ENCODE measurements at places on chromosomes 6 and 20.

DNA sequence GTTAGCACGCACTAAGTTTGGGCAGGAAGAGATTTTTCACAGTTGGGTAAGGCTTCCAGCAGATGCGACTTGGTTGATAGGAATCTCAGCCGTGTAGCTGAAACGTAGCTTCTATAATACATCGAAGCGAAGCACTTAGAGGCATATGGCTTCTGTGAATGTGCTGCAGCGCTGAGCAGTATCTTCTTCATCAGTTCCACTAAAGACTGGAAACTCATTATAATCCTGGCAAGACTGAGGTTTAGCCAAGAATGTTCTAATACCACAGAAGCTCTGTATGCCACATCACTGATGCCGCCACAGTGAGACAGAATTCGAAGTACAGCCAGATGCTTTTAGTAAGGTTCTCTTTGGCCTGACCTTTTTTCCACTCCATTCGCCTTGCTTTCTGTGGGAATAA is 680.2 kb upstream of the AGPAT4 start:
- DNase-seq: no peak

DNA sequence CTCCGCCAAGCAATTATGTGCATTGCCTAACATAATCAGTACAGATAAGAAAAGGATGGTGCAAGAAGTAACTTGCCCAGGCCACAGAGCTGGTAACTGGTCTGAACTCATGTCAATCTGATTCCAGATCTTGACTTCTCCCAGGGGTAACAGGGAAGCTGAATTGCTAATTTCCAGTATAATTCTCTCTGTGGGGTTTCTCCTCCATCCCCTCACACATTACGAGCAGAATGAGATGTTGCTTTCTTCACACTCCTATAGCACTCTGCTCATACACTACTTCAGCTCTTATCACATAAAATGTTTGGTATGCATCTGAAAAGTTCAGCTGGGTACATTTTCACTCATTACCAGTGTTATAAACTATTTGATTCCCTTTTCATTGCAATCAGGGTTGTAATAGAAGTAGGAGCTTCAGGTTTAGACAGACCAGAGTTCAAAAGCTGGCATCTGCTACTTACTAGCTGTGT is 24.0 kb upstream of the LRRC1 start:
- DNase-seq: no peak

GRCh38 chr6:134106702-134107101 is 54.3 kb upstream of the SLC2A12 start:
- no peak for DNase-seq

DNA sequence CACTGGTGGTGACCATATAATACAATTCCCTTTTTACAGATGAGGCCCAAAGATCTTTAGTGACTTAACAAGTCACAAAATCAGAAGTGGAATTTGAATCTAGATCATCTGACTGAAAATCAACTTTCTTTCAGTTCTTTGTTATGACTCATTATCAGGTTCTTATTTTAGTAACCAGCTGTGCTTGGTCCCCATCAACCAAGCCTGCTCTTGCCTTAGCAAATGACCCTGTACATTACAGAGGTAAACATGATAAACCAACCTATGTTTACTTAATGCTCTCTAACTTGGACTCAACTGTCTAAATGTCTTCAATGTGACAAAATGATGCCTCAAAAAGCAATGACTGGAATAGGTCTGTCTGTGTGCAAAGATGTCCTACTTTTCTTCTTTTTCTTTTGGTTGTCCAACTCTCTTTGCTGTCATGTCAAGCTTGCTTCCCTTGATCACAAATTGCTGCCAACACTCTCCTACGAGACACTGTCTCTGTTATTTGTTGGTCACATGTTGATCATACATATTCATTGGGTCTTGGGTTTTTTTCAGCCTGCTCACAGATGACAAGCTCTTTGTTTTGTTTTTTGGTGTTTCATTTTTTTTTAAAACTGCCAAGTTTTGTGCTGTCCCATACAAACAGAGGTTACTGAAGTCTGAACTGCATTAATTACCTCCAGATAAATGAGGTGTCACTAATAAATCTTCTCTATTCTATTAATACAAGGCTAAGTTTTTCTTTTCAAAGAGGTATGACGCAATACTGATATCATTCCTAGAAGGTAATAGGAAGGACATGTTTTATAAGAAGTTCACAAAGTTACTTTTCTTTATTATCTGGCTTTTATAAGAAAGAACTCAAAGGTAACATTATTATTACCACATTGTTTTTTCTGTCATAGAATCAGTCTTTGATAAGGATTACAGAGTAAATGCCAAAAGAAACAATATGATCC is 62.2 kb upstream of the PLN start:
- DNase-seq: no peak

DNA sequence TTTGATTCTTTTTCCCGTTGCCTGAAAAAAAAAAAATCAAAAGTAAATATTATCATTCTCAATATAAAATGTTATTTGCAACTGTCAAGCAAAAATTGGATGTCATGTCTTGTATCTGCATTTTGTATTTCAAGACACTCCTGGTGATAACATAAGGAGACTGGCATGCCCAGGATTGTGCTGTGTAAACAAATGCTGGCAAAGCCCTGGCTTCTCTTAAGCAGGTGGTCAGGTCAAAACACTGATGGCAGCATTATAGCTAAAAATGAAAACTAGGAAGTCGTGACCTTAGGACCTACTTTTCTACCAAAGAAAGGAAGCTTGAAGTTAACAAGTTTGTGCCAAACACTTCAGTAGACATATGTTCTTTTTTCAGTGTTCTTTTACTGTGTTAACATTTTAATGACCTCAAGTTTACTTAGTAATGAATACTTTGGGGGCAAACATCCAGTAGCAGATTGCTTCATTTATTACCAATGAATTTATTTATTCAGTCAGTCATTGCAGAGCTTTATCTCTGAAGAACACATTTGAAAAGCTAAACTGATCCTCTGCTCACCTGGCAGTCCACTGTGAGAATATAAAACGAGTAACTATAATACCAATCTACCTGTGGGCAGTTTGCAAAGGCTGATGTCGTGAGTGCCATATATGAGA is 243.1 kb upstream of the FLRT3 start:
- no peak for DNase-seq

DNA sequence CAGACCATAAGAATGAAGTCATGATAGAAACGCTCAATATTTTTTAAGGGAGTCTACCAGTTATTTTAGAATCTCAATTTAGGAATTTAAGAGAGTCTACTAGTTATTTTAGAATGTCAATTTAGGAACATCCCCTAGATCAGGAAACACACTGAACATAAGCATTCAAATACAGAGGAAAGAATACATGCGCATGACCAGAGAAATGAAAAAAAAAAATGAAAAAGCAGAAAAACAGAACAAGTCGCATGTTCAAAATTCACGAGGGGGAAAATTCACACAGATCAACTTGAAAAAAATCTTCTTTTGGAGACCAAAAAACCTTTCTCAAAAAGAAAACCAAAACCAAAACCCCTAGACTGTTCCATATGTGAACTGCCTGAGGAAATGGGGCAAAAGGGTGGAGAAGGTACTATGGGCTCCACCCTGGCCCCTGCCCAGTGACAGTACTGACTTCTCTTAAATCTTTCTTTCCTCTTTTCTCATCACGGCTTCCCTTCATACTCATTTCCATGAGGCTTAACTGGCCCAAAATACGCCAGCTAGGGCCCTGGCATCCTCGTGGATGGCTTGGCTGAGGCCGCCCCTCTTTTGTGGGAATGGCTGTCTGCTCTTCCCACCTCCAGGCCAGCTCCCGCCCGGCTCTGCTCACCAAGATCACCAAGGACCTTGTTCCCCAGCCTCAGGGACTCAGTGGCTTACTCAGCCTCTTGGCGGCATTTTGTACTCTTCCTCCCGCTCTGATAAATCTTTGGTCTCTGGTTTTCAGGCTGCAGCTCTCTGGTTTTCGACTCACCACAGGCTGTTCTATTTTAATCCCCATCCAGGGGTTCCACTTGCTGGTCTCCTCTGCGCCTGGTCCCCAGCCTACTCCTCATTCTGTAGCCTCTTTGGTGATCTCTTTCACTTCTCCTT is 11.2 kb downstream of the ZBTB2 start:
- DNase-seq: no peak

- DNase-seq: no peak
Measured at GRCh38 chr6:11833626-11834592, 55.3 kb upstream of the ADTRP start.

DNA sequence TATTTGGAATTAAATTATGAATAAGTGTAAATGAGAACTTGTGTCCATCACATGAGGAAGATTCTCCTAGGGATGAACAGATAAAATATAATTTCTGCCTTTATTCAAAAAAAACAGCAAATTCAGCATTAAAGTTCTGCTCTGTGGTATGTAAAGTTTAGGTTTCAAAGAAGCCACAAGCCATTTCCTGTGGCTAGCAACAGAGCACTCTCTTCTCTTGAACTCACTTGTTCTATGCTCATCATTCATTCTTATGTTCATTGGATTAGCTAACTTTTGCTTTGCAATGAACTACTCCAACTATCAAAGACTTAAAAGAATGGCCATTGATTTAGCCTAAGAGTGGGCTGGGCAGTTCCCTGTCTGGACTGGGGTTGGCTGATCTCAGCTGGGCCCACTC is 20.8 kb upstream of the SNRPB2 start:
- no peak for DNase-seq

DNA sequence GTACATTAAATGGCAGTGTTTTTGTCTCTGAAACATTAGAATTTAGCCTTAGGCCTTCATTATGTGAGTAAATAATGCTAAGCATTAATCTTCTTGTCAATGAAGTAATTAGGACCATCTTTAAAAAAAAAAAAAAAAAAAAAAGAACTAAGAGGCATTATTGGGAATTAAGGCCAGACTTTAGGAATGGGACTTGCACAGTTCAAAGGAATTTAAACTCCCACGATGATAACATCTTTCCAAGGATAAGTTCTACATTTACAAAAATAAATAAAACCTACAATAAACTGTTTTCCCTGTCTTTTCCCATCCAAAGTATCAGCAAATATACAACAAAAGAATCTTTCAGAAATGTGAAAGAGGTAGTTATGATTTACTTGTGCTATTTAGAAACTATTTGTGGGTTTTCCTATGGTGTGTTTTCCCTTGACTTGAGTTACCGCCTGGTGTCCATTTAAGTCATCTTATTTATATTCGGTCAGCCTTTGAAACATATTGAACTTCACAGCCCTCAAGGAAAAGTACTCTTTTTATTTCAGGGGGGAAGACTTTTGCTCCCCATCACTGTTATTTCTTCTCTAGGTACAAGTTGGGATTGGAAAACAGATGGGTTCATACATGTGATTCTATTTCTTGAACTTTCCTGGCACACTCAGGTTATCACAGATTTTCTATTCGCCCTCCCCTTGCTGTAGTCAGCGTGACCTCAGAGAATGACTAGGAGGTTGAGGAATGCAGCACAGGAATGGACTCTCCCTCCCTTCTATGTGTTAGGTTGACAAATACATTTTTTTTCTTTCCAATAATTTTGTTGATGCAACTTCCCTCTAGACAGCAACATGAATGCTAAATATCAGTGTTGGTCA is 13.6 kb downstream of the STMND1 start:
- DNase-seq: no peak

DNA sequence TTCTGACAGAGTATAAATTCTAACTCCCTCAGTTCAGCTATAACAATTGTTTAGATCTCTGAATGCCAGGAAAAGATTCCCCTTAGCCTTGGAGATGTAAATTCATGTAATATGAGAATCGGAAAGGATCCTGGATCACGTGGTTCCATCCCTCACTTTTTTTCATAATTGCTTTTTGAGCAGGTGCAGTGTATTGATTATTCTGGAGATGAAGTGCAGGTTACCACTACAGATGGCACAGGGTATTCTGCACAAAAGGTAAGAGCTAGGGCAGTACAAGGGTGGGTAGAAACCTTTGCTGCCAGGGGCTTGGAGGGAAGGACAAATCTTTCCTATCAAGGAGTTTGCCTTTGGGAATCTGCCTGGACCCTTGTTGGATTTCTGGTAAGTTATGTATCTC is 52.7 kb downstream of the KDM1B start:
- DNase-seq: no peak

DNA sequence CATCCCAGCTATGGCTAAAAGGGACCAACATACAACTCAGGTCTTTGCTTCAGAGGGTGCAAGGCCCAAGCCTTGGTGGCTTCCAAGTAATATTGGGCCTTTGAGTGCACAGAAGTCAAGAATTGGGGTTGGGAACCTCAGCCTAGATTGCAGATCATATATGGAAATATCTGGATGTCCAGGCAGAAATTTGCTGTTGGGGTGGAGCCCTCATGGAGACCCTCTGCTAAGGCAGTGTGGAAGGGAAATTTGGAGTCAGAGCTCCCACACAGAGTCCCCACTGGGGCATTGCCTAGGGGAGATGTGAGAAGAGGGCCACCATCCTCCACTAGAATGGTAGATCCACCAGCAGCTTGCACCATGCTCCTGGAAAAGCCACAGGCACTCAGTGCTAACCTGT is 123.5 kb downstream of the PRL start:
- DNase-seq: no peak

DNA sequence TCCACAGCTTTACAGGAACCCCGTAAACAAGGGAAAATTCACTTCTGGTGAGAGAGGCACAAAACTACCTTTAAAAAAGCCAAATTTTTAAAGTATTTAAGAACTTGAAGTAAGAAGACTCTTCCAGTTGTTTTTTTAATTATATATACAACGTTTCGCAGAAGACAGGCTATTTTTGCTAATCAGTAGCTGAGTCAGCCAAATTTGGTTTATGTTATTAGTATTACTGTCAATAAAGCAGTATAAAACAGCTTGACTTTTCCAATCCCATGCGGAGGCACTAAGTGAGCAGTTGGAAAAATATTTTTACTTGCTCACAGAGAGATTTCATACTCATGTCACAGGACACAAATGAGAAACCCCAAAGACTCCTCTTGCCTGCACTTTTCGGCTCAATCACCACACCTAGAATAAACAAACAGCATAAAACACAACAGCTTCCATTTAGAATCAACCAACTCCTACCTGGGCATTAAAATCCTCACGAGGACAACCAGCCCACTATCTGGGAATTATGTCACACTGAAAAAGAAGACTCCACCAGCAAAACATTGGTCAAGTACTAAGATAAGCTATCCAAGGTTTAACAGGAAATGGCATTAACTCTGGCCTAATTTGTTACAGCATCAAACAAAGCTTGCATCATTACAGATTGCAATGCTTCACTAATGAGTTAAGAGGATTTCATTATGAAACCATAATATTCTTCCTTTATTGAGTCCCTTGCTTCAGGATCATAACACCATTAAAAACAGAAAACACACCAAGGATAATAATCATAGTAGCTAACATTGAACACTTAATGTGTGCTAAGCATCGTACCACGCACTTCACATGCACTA is 26.3 kb downstream of the ELOVL5 start:
- no peak for DNase-seq

- no peak for DNase-seq
Measured at GRCh38 chr20:51687108-51687507, 81.1 kb downstream of the ATP9A start.

- DNase-seq: no peak
Measured at GRCh38 chr20:42902509-42902908, 287.2 kb downstream of the PTPRT start.

- DNase-seq: no peak
Measured at GRCh38 chr20:2331901-2332565, 36.2 kb downstream of the TGM3 start.

GRCh38 chr20:11372876-11373790 is 544.6 kb upstream of the BTBD3 start:
- DNase-seq: no peak

- no peak for DNase-seq
Measured at GRCh38 chr6:89955364-89955763, 61.1 kb downstream of the GJA10 start.
